Frontal cortex (tissue), 4 donors: ENCODE measurements at places on chromosomes 11 and 22. TPM values are rescaled to one million over a fixed set of nuclear protein-coding genes. Genes with fewer than 3 reads are reported as not detected.

DNA sequence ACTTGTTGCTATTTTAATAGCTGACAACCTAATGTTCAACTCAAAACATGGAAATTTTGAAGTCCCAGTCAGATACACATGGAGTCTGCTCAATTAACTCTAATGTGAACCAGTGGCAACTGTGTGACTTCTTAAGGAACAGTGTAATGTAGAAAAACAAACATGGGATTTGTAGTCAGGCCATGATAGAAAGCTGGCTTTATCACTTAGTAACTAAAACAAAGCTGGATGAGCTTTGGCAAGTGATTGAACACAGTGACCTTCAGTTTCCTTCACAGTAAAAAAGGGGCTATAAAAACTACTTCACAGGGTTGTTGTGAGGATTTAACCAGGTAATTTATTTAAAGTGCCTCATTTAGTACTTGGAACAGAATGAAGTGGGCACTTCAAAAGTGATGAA is 62.6 kb downstream of the PRCP start:
- DNase-seq, result no peak

- no peak for DNase-seq
These were observed 69.2 kb upstream of the RRM1 start for GRCh38 chr11:4025248-4025966.

DNA sequence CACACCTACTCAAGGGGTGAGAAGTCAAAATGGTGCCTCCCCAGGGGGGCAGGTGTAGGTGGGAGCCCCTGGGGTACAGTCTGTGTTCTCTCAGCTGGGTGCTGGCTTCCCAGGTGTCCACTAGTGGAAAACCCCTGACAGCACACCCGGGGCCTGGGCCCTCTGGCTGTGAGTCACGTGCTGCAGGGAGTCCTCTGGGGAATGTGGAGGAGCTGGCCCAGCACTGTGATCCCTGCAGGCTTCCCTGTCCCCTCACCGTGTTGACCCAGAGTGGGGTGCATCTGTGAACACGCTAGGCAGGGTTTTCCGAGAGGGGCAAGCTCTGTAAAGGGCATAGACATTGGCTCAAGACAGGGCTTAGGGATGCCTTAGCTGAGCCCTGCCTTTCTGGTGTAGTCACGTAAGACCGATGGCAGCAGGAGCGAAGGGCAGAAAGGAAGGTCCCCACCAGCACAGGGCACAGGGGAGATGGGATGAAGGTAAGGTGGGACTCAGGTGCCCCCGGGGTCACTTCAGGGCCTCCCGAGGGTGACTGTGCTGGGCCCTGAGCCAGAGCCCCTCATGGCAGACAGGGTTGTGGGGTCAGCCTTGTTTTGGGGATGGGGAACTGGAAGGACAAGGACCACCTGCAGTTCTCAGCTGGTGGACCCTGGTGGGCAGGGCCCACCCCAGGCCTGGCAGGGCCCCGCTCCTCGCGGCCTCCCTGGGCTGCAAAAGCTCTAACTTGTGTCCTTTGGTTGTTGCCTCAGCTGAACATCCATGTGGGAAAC is 14.1 kb downstream of the DERL3 start:
- no peak for DNase-seq

DNA sequence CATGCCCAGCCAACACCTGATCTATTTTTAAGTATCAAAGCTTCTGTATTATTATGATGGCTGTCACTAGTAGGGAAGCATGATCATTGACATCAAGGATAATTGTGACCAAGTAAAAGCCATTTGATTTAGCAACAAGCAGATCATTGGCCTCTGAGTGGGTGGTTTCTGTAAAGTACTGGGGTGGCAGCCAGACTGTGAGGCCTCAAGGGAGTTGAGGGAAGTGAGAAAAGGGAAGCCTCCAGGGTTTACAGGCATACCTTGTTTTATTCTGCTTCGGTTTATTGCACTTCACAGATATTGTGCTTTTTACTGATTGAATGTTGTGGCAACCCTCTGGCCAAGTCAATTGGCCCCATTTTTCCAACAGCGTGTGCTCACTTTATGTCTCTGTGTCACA is 60.1 kb downstream of the PRR5L start:
- no peak for DNase-seq

DNA sequence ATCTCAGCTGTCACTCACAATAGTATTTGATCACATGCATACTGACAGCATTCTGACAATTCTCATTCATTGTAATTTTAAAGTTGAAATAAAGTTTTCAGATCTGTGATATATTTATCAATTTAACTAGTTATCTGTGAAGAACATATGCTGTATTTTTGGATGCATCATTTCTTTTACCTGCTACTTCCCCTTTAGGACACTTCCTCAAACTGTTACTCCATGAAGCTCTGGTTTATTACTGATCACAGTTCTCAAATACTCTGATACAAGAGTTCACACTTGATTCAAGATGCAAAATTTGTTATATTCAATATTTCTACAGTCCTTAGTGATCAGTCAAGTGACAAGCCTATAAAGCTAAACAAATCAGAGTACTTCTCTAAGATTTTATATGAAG is 1655.2 kb downstream of the LRRC4C start:
- no peak for DNase-seq

DNA sequence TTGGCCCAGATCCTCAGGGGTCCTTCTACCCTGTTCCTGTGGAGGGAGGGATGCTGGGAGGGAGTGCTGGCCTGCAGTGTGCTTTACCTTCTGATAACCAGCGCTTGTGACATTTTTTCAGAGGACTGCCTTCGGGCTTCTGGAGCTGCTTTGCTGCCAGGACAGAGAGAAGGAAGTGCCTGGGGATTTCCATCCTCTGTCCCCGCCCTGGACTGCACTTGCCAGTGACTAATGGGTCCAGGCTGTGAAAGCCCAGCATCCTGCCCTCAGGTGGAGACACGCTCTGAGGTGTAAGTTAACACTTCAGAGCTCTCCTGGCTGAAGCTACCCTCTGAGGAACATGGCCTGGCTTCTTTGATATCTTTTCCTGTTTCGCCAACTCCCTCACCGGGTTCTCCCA is 158.7 kb upstream of the SYT13 start:
- DNase-seq, result no peak

DNA sequence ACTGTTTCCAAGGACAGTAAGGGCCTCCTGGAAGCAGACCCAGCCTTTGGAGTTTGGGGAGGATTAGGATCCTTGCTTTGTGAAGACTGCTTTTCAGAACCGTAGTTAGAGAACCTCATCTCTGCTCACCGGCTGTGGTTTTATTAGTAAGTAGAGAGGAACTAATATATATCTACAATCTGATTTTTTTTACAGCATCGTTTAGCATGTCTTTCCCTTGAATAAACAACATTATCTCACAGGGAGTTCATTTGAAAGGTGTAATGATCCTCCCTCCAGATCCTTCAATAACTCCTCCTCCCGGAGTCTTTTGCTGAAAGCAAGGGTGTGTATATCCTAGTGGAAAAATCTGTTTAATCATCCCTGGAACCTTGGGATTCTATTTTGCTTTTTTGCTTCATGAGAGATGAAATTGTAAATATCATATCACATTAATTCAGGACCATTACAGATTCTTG is 132.7 kb downstream of the DBX1 start:
- DNase-seq, result no peak

PGA3 gene
- total RNA-seq, result not detected

- no peak for DNase-seq
These were observed 92.3 kb downstream of the SCN3B start for GRCh38 chr11:123562158-123562557.

DNA sequence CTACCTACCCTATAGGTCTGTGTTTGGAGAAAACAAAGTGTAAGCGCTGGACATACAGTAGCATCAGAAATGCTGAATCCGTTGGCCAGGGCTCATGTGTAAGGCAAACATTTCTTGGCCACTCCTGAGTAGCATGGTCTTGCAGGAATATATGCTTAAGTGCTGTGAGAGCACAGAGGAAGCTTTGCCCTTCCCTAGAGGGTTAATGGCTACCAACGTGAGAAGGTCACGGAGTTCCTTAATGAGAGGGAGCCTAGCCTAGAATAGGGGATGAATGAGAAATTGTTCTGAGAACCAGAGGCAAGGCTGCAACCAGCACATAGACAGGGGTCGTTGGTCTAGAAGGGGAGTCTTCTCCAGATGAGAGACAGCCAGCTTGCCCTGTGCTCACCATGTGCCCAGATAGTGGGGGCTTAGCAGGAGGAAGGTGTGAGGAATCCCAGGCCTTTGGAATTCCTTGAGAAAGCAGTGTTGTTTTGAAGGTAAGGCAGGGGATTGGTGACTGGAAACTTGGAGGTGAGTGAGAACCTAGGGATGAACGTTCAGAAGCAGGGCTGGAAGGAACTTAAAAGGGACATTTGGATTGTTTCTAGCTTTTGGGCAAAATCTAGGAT is 29.5 kb downstream of the RCOR2 start:
- no peak for DNase-seq

- no peak for DNase-seq
These were observed 686.6 kb downstream of the LUZP2 start for GRCh38 chr11:25183411-25183810.

OR9G1 gene
- not detected for total RNA-seq

PATE2 gene
- 0.82 TPM for total RNA-seq
